ENCODE measurements at places on chromosomes 5 and 9.

- DNase-seq = no peak
Measured at GRCh38 chr9:38337181-38337580, 55.3 kb upstream of the ALDH1B1 start.

DNA sequence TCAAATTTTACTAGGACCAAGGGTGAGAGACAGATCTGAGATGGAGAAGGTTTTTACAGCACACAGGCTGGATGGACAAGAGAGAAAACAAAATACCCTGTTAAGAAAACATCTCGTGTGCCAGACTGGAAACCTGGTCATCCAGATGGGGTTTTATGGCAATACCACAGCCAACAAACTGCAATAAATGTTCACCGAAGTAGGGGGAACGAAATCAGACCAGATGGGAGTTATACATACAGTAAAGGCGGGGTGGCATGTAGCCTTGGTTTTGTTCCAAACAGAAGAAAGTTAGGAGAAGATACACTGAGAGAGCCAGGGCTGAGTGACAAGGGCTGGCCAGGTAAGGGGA is 63.3 kb downstream of the DCP2 start:
- no peak for DNase-seq

DNA sequence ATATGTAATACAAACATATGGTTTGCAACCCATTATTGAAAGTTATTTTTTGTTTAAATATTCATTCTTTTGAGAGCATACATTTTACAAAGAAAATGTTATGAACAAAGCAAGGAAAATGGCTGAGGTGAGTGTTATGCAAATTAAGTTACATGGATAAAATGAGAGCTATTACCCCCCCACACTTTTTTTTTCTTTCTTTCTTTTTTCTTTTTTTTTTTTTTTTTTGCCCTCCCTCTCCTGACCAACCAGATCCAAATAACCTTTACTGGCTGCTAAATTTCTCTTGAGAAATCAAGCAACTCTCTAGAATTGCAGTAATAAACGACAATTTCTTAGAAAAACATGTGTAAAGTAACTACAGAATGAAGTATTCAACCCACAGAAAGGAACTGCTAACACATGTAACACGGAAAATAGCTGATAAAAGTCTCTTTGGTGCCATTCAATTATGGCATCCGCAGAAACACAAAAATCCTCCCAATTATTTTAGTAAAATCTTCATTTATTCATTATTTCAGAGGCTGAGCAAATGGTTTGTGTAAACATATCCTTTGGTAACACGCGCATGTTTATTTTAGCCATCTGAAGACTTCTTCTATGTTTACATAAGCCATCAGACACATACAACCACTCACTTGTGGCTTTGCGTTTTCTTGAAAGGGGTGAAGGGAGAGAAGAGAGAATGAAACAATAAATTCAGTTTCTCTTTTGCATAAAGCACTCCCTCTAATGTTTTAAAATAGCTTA is 216.1 kb downstream of the NFIB start:
- no peak for DNase-seq

DNA sequence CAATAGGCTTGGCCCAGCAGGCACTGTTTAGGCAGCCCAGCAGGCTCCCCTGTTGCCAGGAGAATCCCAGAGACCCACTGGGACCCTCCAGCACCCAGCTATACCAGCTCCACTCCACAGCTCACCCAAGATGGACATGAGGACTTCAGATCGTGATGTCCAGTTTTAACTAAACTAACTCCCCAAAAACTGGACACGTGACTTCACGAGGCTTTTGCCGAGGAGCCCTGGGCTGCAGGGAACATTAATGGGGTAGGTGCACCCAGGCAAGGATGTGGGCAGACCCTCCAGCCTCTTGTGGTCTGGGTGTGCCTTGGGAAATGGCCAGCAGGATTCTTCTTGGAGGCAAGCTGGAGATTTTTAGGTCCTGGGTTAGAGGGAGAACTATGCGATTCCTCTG is 8.9 kb upstream of the NKD2 start:
- DNase-seq = no peak

- no peak for DNase-seq
Measured at GRCh38 chr9:87681271-87682061, 44.5 kb upstream of the CTSL start.

GRCh38 chr5:137648361-137648760 is 87.5 kb downstream of the KLHL3 start:
- no peak for DNase-seq

DNA sequence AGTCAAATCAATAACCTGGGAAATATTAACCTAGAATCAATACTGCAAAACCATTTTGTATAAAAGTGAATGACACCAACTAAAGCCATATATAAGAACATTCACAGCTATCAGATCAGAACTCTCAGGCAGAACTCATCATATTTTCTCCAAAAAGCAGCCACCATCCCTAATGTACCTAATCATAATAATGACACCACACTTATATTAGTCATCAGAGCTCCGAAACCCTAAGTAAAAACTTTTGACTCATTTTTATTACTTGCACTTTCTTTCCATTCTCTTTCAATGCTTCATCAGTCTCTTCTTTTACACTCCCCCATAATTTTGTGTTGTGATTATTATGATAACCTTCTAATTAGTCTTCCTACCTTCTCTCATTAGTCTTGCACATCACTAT is 45.3 kb downstream of the INSL6 start:
- no peak for DNase-seq

Measured in pulmonary artery endothelial cell (primary cell).